ENCODE measurements at places on chromosomes 4 and X.

- no peak overlapping the region for H3K4me3 ChIP-seq
- H3K36me3 ChIP-seq = no peaks in the 10 kb centered on the region
- H3K4me1 ChIP-seq = no peaks in the 10 kb centered on the region
Observed at GRCh38 chrX:49147936-49148335, 14.6 kb upstream of the MAGIX start.

DNA sequence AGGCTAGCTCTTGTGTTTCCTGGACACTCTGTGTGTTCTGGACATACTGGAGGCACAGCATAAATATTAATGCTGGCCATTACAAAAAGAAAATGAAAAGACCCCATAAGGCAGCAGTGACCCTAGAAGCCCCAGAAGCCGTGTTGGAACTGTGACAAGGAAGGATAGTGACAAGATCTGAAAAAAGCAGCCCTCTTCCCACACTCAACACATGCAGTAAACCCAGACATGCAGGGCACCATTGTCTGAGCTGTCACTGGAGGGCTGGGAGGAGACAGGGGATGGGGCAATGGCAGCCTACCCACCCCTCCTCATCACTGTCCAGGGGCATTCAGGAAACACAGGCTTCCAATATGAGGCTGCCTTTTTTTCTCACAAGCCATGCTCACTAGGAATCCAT is 6.5 kb downstream of the TRIM2 start:
- no peaks in the 10 kb centered on the region for H3K36me3 ChIP-seq
- H3K27me3 ChIP-seq = peaks cover 5% of the 10 kb centered on the region
- H3K27ac ChIP-seq = no peak overlapping the region
- H3K4me3 ChIP-seq = no peak overlapping the region
- DNase-seq = no peak
- no peaks in the 10 kb centered on the region for H3K4me1 ChIP-seq

GRCh38 chr4:172897046-172897445 is 271.6 kb upstream of the GALNT7 start:
- H3K27ac ChIP-seq = no peak overlapping the region
- no peak for DNase-seq

DNA sequence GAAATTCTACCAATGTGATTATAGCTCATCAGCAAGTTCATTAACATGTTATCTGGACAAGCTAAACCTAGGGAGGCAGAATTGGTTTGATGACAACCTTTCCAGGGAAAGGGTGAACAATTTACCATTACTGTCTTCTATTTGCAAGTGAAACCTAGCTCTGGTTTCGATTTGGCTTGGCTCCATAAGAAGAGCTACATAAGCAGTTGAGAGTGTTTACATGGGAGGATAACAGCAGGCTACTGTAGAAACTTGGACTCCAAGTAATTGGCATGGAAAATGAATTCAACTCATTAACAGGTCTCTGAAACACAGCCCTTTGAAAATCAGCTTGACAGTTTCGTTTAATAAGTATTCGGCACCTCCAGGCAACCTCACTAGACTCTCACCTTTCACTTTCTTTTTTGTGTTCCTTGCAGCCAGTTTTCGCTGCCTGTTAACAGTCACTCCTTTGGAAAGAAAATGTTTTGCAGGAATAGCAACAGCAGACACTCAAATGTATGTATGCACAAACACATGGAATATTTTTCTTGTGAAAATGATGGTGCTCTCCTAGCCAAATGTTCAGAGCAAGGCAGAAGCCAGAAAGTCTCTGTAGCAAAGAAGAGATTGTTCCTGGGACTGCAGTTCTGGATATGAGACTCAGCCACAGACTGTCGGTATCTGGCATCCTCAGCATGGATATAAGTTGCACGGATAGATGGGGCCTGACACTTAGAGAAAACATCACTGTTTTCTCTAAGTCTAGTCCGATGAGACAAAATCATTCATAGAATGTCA is 27.5 kb downstream of the POU3F4 start:
- no peak overlapping the region for H3K27ac ChIP-seq
- H3K4me3 ChIP-seq = no peak overlapping the region
- no peaks in the 10 kb centered on the region for H3K27me3 ChIP-seq
- no peak for DNase-seq
- no peaks in the 10 kb centered on the region for H3K36me3 ChIP-seq
- no peaks in the 10 kb centered on the region for H3K4me1 ChIP-seq

All from thoracic aorta (tissue), 2 donors.